ENCODE measurements at places on chromosomes 12 and 14.

- peak; percentile 39 for DNase-seq
Observed at GRCh38 chr14:99659333-99659741, 14.4 kb downstream of the HHIPL1 start.

GRCh38 chr12:124544311-124544970 is 23.0 kb downstream of the NCOR2 start:
- peak; percentile 33 for DNase-seq

DNA sequence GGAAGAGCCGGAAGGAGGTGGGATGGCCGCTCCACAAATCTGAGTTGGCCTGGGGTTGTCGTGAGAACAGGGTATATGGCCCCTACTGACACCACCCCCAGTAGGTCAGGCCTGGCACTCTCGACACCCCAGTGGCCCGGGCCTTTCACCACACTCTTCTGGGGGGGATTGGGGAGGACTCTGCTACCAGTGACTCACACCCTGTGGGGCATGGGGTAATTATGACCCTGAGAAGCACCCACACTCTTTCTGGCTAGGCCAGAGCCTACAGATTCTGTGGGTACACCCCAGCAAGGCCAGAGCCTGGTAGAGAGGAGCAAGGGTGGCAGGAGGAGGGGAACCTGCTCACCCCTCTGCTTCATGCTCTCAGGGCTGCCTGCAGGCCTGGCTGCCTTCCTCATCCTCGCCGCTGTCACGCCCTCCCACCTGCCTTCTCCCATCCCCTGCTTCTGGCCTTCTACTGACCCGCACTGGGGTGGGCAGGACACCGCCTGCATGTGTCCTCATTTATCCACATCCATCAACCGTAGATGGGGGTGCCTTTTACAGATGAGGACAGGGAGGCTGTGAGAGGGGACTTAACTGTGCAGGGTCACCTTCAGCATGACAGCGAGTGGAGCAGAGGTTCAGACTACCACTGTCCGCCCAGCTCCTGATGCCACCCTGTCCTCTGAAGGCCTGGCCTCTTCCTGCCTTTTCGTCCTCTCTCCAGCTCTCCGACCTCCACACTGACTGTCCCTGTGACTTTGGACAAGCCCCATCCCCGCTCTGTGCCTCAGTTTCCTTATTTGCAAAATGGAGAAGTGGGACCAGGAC is 18.4 kb downstream of the ASB2 start:
- no peak for DNase-seq

GRCh38 chr14:52112336-52113018 is 43.6 kb upstream of the NID2 start:
- DNase-seq: no peak

All from nephron progenitor cell (in vitro differentiated cells).